ENCODE measurements at places on chromosomes 7 and 10. TPM values are rescaled to one million over a fixed set of nuclear protein-coding genes. Genes with fewer than 3 reads are reported as not detected.
A peak's percentile ranks its signal among the peaks of the same experiment; 100 is the strongest.

Gene CYP3A7
- 0.46 TPM for total RNA-seq

Gene CC2D2B
- 0.34 TPM for total RNA-seq

Gene CFAP43
- 1.6 TPM for total RNA-seq

Gene PRRT4
- 7.7 TPM for total RNA-seq

Gene OPALIN
- total RNA-seq: not detected

Gene SPDYE16
- 0.51 TPM for total RNA-seq

DNA sequence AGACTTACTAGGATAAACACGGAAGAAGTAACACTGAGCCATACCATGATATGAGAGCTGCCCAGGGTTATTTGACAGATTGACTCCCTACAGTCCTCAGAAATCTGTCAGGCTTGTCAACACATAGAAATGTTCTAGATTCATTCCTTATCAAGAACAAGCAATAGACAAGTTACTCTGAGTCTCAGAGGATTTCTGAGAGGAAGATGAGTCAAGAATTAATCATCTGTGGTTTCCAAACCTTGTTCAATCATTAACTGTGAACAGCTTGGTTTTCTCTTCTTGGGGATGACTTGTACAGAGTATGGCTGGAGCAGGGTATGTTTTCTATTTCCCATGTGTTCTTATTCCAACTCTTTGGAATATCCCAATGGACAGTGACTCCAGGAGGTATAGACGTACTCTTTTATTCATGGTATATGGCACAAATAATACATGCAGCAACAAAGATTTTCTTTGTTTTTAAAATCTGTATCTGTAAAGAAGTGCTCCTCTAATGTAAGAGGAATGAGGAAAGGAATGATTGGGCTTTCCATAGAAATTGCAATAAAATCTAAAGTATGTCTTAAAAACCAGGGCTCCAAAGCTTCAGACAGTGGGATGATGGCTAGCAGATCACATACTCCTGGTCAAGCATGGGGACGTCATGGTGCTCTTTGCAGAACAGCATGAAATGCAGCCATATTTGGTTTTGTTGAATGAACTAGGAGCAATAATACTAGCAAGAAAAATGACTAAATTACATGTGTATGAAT is 11.9 kb upstream of the SFR1 start:
- DNase-seq: no peak
- no peaks in the 10 kb centered on the region for H3K4me1 ChIP-seq
- H3K4me3 ChIP-seq: no peak overlapping the region
- no peaks in the 10 kb centered on the region for H3K36me3 ChIP-seq
- H3K27me3 ChIP-seq: peaks cover 3% of the 10 kb centered on the region

DNA sequence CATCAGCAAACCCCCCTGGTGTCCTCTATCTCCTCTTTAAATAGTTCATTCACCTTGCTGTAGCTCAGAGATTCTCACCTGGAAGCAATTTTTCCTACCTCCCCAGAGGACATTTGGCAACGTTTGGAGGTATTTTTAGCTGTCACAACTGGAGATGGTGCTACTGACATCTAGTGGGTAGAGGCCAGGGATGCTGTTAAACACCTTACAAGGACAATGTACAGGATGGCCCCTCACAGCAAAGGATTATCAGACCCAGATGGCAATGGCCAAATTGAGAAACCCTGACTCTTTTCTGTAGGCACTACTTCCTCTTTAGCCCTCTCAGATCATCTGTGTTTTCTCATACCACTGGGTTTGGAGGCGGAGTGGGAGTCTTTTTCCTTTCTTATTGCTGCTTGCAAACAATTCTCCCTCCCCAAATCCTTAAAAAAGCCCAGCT is 13.2 kb upstream of the TRA2A start:
- no peak for DNase-seq
- no peaks in the 10 kb centered on the region for H3K36me3 ChIP-seq
- peaks cover 11% of the 10 kb centered on the region for H3K4me1 ChIP-seq
- H3K27ac ChIP-seq: no peak overlapping the region
- no peak overlapping the region for H3K4me3 ChIP-seq
- H3K27me3 ChIP-seq: no peaks in the 10 kb centered on the region

DNA sequence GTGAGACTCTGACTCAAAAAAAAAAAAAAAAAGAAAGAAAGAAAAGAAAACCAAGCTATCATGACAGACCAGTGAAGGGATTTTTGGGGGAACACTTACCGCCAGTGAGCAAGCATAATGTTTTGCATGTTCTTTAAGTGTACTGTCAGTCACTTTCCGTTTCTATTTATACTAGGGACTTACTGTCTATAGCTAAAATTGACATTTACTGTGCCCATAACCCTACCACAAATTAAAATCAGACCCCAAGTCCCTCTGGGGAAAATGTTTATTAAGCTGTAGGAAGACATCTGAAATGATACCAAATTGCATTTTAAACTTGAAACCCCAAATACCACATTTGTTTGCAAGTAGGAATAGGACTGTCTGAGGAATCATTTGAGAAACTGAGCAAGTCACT is 252.8 kb downstream of the TRIL start:
- H3K4me1 ChIP-seq: peaks cover 24% of the 10 kb centered on the region
- H3K27me3 ChIP-seq: peaks cover 23% of the 10 kb centered on the region
- H3K4me3 ChIP-seq: no peak overlapping the region
- peaks cover 8% of the 10 kb centered on the region for H3K36me3 ChIP-seq
- no peak overlapping the region for H3K27ac ChIP-seq
- no peak for DNase-seq

- H3K36me3 ChIP-seq: no peaks in the 10 kb centered on the region
- H3K27ac ChIP-seq: no peak overlapping the region
- DNase-seq: no peak
- peaks cover 9% of the 10 kb centered on the region for H3K4me1 ChIP-seq
- peak overlapping the region; percentile 57 for H3K4me3 ChIP-seq
Observed at GRCh38 chr10:99540306-99540656, 7.5 kb downstream of the NKX2-3 start.

DNA sequence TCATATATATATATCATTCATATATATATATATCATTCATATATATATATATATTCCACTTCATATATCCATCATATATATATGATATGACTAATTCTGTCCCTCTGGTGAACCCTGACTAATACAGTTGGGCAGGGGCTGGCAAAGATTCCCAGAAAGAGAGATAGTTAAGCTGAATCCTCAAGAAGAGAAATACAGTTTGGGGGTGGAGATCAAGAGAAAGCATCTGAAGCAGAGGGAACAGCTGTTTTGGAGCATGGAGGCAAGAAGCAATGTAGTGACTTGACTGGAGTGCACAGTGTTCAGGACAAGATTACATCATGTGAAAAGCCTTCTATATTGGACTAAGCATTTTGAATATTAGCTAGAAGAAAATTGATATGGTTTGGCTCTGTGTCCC is 540.7 kb downstream of the MAGI2 start:
- H3K4me1 ChIP-seq: peaks cover 12% of the 10 kb centered on the region
- H3K27ac ChIP-seq: no peak overlapping the region
- no peak for DNase-seq
- no peak overlapping the region for H3K4me3 ChIP-seq

DNA sequence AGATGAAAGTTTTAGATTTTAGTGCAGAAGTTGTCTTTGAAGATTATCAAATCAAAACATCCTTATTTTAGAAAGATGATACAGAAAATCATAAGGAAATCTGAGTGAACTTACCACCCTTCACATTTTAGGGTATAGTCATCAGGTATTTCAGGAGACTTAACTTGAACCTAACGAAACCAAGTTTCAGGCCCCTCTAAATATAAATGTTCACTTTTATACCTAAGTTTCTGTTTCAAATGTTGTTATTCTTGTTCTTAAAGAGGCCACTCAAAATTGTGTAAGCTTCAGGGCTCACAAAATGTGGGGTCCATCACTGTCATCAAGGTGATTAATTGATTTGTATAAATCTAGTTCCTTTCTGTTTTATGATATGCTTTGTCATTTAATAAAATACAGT is 216.2 kb downstream of the KIAA1217 start:
- no peak overlapping the region for H3K4me3 ChIP-seq
- H3K4me1 ChIP-seq: peaks cover 5% of the 10 kb centered on the region
- peaks cover 11% of the 10 kb centered on the region for H3K36me3 ChIP-seq
- H3K27me3 ChIP-seq: no peaks in the 10 kb centered on the region
- no peak for DNase-seq

DNA sequence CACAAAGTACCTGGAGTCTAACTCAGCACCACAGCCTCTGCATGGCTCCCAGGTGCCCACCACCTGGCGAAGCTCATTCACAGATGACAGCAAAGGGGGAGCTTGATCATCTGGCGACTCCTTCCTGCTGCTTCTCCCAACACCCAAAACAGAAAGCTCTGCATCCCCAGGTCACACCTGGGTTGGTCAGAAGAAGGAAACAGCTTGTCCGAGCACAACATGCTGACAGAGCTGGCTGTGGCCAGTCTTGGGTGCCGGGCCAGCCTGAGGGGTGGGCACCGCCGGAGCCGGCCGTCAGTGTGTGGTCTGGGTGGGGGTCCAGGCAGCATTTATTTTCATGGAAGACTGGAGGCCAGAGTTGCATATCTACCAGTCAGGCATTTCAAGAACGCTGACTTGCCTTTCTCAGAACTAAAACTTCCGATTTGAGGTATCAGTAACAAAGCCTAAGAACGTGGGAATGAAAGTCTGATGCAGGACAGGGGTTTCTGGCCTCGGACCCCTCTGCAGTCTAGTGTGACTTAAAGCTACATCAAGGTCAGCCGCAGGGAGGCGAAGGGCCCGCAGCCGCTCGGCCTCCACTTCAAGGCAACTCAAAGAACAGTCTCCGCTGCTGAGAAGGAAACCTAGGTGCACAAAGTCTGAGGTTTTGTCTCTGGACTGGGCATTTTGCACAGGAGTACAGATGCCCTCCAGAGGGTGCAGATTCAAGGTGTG is 109.6 kb downstream of the CYTH3 start:
- no peak overlapping the region for H3K27ac ChIP-seq
- peaks cover 32% of the 10 kb centered on the region for H3K4me1 ChIP-seq
- H3K4me3 ChIP-seq: no peak overlapping the region
- peaks cover 21% of the 10 kb centered on the region for H3K36me3 ChIP-seq
- peak; percentile 59 for DNase-seq
- H3K27me3 ChIP-seq: no peaks in the 10 kb centered on the region

DNA sequence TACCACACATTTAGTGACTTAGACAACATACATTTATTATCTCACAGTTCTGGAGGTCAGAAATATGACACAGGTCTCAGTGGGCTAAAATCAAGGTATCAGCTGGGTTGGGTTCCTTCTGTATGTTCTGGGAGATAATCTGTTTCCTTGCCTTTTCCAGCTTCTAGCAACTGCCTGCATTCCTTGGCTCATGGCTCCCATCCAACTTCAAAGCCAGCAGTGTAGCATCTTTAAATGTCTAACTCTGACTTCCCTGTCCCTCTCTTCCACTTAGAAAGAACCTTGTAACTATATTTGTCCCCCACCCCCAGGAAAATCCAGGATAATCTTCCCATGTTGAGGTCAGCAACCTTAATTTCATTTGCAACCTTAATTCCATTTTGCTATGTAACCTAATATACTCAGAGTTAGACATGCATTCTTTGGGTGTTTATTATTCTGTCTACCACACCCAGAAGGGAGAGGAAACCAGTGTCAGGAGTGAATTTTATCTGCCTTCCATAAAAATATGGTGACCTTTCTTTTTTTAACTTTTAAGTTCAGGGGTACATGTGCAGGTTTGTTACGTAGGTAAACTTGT is 57.3 kb upstream of the SMIM30 start:
- DNase-seq: no peak
- no peaks in the 10 kb centered on the region for H3K27me3 ChIP-seq
- no peaks in the 10 kb centered on the region for H3K4me1 ChIP-seq

DNA sequence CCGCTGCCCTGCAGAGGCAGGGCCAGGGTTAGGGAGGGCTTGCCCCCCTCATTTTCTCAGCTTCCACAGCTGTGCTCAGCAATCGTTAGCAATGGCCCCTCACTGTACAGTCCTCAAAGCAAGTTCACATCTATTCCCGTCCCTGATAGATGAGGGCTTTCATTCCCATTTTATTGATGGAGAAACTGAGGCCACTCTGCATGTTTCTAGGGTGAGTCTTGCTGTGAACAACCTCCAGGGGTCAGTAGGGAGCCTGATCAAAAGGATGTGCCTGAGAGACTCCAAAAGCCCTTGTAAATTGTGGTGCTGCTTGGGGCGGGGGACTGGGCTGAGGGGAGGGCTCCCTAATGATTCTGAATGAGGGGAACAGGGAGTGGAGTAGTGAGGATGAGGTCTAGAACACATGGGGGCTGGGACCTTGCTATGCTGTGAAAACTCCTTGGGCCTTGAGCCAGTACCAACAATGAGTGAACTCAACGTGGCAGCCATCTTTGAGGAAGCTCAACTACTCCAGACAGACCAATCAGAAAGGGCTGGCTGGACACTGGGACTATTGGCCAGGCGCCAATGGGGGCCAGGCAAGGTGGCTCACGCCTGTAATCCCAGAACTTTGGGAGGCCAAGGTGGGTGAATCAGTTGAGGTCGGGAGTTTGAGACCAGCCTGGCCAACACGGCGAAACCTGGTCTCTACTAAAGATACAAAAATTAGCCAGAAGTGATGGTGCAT is 6.7 kb upstream of the GRIFIN start:
- H3K36me3 ChIP-seq: no peaks in the 10 kb centered on the region
- H3K27me3 ChIP-seq: no peaks in the 10 kb centered on the region
- H3K4me1 ChIP-seq: peaks cover 5% of the 10 kb centered on the region
- H3K27ac ChIP-seq: no peak overlapping the region
- DNase-seq: no peak

DNA sequence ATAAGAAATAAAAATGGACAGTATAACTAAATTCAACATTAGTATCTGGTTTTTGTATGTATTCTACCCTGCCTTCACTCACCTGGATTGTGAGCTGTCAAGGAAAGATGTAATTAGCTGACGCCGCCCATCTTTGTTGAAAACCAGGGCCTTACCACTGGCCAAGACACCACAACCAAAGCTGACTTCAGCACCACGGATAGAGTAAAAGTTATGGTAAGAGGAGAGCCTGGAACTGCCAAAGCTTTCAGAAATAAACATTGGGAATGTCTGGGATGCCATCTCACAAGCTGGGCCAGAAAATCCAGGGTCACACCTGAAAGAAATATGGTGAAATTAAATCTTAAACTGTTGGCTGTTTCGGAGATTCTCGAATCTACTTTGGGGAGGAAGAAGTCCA is 190.1 kb upstream of the SLC26A5 start:
- H3K4me3 ChIP-seq: no peak overlapping the region
- no peak overlapping the region for H3K27ac ChIP-seq
- no peaks in the 10 kb centered on the region for H3K36me3 ChIP-seq
- no peaks in the 10 kb centered on the region for H3K27me3 ChIP-seq
- no peaks in the 10 kb centered on the region for H3K4me1 ChIP-seq
- no peak for DNase-seq

All from type B pancreatic cell (in vitro differentiated cells).